ENCODE measurements at places on chromosomes 11 and 22.

DNA sequence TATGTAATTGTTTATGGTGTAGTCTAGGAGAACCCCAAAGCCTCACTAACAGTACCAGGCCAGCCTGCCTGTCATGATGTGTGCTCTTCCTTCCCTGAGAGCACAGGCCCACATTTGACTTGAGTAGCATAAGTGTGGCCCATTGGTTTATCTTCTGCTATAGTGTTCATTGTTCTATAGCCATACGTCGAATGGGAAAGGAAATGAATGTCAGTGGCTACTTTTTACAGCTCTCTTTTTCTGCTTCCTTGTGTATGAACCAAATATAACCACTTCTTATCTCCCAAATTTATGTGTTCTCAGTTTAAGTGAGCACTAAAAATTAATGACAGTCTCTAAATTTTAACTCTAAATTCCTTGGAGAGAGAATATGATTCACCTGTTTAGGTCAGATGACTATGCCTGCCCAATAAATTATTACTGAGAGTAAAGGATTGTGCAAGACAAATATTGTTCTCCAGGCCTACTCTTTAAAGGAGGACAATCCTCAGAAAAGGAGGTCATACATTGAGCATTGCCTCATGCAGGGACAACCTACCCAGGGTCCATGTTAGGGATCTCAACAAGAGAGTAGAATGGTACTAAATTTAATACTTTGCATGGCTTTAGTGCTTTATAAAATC, 222.9 kb upstream of the ARHGAP20 start:
- DNase-seq, result no peak

- peak; percentile 6 for DNase-seq
Measured at GRCh38 chr11:101738452-101738851, 154.6 kb upstream of the TRPC6 start.

DNA sequence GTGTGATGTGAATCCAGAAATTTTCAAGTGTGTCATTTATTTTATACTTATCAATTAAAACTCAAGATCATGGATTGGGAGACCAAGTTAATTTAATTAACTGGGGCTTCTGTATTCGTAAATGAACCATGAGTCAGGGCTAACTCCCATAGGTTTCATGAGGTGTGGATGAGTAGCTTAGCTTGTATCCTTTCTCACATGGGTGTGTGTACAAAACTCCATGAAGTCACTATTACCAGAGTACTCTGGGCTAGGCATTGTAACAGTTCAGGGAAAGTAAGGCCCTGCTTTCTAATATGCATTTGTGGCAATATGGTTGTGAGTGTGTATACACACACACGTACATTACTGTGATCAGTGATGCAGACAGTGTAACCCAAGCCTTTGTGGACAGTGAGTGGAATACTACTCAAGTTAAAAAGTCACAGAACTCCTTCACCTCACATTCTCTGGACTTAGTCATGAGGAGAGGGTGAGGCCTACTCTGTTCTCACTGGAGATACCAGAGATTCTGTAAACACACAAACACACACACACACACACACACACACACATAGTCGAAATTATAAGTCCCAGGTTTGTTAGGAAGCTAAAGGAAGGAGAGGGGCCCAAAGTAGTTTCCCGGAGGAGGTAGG, 3.5 kb downstream of the CNTF start:
- DNase-seq, result peak; percentile 9

DNA sequence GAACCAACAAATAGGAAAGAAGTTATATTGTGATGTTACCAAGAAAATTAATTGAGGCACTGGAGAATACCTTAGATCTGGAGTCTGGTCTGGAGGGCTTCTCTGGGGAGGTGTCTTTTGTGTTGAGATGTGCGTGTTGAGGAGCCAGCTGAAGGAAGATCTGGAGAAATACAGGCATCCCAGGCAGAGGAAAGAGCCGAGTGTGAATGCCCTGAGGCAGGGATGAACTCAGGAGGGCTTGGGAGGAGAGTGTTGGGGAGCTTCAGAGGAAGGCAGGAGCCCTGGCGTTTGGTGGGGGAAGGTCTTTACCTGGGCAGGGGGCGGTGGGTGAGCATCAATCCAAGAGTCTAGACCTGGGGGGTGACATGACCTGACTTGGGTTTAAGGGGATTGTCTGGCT, 13.1 kb downstream of the SYNGR1 start:
- no peak for DNase-seq

GRCh38 chr11:116874251-116874650, 36.8 kb upstream of the APOA1 start:
- peak; percentile 33 for DNase-seq

DNA sequence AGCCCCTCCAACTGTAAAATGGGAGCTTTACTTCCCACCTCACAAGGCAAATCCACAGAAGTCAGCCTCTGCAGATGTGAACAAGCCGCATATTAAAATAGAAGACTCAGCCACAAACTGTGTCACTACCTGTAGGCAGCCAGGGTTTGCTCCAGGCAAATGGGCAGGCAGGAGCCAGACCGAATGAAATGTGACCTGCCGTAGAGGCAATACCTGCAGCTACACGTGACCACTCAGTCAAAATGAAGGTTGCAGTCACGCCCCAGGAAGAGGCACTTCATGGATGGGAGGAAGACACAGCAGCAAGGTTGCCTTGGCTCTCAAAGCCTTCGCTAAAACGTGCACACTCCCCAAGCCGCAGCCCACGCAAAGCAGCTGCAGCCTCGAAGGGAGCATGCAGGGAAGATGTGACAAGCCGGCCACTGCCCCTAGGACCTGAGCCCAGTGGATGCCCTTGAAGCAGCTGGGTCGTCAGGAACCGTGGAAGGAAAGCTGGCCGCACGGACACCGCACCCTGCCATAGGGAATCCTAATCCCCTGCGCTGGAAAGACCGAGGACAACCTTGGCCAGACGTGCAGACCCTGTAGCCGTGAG, 53.1 kb downstream of the SHANK2 start:
- DNase-seq, result no peak

DNA sequence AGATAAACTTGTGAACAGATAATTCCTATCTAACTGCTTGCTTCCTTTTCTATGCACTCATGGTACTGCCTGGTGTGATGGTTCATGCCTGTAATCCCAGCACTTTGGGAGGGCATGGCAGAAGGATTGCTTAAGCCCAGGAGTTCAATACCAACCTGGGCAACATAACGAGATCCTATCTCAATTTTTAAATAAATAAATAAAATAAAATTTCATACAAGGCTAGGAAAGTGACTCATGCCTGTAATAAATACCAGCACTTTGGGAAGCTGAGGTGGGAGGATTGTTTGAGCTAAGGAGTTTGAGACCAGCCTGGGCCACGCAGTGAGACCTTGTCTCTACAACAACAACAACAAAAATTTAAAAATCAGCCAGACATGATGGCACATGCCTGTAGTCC, 166.6 kb downstream of the COMMD9 start:
- DNase-seq, result no peak

DNA sequence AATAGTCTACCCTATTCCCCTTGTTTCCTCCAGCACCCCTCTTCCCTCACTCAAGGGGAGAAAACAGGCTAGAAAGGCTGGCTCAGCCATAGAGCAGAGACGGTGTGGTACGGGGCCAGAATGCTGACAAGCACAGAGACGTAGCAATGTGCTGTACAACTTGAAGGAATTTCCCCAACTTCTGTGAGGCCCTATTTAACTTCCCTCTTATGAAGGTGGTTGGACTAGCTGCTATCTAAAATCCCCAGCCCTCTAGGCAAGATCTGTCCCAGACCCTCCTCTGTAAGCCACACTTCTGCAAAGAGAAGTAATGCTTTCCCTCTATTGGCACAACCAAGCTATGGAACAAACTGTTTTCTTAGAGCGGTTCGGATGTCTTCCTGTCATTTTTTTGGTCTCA, 37.8 kb downstream of the PLEKHA7 start:
- DNase-seq, result no peak

DNA sequence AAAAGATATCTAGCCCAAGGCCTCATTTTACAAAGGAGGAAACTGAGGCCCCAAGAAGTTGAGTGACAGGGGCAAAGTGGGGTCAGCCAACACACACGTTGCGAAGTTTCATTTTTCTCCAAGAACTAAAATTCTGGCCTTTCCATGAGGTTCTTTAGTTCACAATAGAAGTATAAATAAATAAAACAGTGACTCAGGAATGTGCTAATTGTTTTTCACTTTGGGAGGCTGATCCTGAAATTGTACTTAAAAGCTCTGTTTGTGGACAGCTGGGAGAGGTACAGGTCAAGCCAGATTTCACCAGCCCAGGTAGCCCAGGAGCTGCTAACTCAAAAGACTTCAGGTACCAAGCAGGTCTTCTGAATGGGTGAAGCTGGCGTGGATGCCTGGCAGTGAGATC, 105.2 kb downstream of the TRAF6 start:
- DNase-seq, result no peak

DNA sequence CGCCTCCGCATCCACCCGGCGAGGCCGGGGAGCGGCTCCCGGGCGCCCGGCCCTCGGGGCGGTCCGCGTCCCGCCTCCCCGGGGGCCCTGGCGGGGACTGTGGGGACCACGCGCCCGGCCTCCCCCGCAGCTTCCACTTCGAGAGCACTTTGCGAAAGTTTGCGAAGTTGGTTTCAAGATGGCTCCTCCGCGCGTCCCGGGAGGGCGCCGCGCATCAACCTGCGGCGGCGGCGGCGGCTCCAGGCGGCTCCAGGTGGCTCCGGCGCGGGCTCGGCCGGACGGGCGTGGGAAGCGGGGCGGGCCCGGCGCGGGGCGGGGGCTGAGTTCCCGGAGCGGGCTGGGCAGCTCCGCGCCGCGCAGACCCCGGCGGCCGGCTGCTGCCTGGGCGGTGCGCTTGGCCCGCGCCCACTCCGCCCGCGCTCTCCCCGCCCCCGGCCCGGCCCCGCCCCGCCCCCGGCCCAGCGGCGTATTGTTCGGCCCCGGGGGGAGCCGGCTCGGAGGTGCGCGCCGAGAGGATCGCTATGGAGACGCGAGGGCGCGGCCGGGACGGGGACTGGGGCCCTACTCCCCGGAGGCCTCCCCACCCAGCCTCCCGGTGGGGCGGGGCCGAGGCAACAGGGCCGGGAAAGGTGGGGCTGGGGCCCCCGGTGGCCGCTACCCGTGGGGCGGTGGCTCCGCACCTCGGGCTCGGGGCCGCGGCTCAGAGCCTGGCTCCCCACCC, at the start of gene CELSR1:
Gene CELSR1 (minus strand): TSS at position 396 of the 721 bp plus-strand sequence. CDS start 450 bp downstream, outside the sequence.
- DNase-seq, result no peak

DNA sequence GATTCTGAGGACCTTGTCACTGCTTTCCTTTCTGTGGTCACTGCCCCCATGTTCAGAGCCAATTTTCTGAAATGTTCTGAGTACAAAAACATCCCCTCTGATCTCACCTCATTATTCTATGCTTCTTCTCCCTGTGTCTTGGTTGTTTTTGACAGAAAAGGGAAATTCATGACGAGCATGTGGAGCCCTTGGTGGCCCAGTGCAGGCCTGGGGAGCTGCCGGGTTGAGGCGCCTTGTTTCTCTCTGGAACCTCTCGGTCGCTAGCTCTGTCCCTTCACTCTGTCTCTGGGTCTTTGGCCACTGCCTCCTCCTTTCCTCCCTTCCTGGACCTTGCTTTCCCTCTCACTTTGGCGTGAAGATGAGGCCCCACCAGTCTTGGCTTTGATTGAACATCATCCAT, 63.0 kb upstream of the THY1 start:
- DNase-seq, result no peak

GRCh38 chr22:43042101-43042780, 27.3 kb upstream of the PACSIN2 start:
- peak; percentile 69 for DNase-seq

GRCh38 chr11:118530683-118531596, at the start of gene TMEM25:
TMEM25 (plus strand) TSS chr11:118531192; CDS start chr11:118531802, 610 bp downstream.
- DNase-seq, result peak; percentile 33

DNA sequence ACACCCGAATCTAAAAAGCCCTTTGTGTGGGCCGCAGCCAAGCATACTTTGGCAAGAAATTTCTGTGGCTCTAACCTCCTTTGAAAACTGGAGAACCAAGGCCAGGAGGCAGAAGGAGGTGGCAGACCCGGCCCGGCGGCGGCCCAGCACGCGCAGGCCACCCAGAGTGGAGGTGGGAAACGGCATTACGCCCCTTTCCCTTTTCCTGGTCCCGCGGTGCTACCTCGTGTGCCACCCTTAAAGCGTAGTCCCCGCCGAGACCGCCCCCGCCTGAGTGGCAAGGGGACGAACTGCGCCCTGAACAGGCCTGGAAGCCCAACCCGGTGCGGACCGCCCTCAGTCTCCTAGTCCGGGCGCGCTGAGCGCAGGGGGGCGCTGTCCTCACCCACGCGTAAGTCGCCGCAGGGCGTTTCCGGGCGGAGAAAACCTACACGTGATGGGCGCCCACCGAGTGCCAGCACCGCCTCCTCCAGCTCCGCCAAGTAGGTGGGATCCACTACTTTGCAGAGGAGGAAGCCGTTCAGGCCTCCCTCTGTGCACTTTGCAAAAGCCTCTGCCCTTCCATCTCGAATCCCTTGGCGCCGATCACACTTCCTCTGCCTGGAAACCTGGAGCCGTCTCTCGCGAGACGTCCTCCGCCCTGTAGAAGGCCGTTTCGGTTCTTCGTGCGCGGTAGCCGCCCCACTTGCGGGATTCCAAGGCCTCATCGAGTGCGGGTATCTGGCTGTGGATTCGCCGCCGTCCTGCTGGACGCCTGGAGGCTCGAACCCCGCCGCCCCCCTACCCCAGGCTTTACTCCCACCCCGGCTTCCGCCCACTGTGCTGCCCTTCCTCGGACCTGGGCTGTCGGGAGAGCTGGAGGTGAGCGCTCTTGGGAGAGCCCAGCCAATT, at the start of gene ACCS:
Gene ACCS (plus strand): TSS at position 430 of the 891 bp plus-strand sequence. CDS start 1,358 bp downstream, outside the sequence.
- DNase-seq, result peak; percentile 94

- no peak for DNase-seq
Measured at GRCh38 chr22:31086703-31087330, 5.7 kb downstream of the SMTN start.

- no peak for DNase-seq
Measured at GRCh38 chr11:113201054-113201818, 113.1 kb upstream of the TTC12 start.

GRCh38 chr22:50341977-50342650, 1.0 kb upstream of the PPP6R2 start:
- DNase-seq, result peak; percentile 85

DNA sequence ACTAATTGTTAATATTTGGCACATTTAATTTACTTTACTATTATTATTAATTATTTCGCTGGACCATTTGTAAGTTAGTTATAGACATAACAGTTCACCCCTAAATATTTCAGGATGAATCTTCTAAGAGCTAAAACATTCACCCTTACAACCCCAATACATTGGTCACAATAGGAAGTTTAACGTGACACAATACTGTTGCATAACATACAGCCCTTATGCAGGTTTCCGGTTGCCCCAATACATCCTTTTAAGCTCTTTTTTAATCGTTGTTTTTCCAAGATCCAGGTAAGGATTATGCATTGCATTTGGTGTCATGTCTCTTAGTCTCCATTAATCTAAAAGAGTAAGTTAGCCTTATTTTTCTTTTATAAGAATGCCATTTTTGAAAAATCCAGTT, 71.2 kb downstream of the HSD17B12 start:
- no peak for DNase-seq

All from fibroblast of skin of scalp (primary cell).